ENCODE measurements at places on chromosomes 3 and 15.

- no peak for ATAC-seq
Measured at GRCh38 chr15:97140216-97140615, 809.7 kb downstream of the NR2F2 start.

DNA sequence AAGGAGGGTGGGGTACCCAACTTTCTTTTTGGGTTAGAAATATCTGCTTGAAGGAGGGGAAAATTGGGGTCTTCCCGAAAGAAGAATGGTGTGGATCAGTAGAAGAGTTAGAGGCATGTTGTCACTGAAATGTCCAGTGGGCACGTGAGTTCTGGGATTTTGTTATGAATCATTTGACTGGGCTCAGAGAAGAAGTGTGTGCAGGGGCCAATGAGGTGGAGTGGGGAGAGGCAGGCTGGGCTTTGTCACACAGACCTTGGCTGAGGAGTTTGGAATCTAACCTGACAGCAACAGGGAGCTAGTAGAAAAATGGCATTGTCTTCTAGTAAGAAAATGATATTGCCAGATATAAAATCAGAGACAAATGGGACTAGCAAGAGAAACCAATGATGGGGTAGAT, 436.8 kb downstream of the MFSD1 start:
- ATAC-seq = peak; percentile 68

DNA sequence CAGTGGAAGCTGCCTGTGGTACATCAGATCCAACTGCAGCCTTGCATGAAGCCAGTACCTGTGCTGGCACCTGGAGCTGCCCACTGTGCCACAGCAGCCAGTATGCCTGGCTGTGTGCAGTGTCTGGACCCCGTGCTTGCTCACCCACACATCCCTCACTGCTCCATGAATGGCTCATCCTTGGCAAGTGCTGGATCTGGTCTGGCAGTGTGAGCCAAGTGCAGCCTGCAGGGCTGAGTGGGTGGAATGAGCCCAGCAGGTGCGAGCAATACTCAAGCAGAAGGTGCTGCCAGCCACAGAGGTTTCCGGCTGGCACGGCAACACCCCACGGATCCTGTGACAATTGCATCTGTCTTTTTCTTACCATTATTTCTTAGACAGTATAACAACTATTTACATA, 488.2 kb upstream of the ROBO2 start:
- no peak for ATAC-seq

GRCh38 chr3:55074796-55075195, 146.9 kb upstream of the LRTM1 start:
- ATAC-seq = peak; percentile 28

- no peak for ATAC-seq
Measured at GRCh38 chr15:71802770-71803169, 7.6 kb upstream of the NR2E3 start.

DNA sequence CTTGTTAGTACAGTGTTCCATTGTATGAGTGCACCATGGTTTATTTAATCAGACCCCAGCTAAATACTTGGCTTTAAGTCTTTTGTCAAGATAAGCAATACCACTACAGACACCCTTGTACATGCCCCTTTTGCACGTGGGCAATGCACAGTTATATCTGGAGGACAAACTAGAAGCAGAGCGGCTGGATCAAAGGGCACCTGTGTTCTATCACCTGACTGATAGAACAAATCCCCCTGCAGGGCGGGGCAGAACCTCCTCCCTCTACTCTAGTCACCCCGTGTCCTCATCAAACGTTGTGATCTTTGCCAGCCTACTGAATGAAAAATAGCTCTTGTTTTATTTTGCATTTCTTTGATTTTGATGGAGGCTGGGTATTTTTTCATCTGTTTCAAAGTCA, 314.9 kb downstream of the TLE3 start:
- ATAC-seq = no peak

DNA sequence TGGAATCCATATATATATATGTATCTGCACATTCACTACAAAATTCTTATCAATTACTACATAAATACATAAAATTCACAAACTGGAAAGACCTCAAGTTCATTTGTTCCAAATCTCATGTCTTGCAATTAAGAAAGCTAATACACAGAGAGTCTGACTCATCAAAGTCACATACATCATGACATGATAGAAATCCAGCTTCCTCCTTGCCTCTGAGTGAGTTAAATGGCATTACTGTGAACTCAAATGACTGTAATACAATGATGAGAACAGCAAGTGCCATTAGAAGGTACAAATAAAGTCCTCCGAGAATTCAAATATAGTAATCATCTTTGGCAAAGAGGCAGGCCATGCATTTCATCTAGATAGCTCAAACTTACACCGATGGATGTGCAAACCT, 55.1 kb upstream of the AGTR1 start:
- ATAC-seq = no peak

- ATAC-seq = peak; percentile 4
Measured at GRCh38 chr3:58176827-58177489, 33.8 kb downstream of the DNASE1L3 start.

GRCh38 chr15:89458440-89458839, 37.9 kb downstream of the RHCG start:
- ATAC-seq = no peak

- ATAC-seq = no peak
Measured at GRCh38 chr3:54235998-54236397, 113.6 kb downstream of the CACNA2D3 start.

- ATAC-seq = peak; percentile 83
Measured at GRCh38 chr3:45055411-45056143, 29.5 kb downstream of the CLEC3B start.

DNA sequence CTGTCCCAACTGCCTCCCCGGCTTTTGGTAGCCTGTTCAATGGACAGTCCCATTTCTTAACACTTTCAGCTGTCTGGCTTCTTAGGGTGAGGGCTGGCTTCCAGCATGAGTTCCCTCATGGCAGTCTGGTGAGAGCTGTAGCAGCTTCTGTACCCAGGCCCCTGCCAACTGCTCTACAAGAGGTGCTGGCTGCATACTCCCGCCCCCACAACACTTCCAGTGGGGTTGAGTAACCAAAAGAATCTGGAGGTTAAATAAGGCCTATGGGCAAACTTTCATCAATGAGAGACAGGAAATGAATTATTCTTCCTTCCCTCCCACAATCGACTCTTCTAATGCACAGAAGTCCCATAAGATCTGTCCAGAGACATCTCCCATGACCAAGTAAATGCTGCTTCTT, 145.0 kb downstream of the NEK10 start:
- ATAC-seq = no peak

DNA sequence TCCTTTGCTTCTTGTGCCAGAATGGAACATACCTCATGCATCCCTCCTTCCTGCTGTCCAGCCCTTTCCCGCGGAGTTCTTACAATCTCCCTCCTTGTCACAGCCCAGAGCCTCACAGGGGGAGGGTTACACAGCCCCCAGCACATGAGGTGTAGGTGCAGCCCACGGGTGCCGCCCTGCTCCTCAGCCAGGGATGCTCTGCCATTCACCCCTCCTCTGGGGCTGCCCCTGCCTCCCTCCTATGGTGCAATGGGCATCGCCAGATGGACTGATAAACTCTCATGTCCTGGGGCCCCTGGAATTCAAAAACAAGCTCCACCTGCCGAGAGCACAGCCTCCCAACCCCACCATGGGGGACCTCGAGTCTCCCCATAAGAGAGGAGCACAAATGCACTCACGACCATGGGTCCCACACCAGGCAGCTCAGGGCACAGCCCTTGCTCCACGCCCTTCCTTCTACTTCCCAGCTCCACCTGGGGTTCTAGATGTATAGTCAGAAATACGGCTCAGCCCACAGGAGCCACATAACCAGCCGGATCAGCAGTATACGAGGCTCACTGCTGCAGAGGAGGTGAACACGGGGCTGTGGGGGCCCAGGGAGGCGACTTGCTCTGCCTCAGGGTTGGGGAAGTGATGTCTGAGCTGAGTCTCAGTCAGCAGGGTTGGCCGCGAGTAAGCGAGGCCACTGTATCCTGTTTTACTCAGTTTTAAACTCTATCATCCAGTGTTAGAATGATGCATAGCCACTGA, 269.7 kb upstream of the LYSMD4 start:
- no peak for ATAC-seq

DNA sequence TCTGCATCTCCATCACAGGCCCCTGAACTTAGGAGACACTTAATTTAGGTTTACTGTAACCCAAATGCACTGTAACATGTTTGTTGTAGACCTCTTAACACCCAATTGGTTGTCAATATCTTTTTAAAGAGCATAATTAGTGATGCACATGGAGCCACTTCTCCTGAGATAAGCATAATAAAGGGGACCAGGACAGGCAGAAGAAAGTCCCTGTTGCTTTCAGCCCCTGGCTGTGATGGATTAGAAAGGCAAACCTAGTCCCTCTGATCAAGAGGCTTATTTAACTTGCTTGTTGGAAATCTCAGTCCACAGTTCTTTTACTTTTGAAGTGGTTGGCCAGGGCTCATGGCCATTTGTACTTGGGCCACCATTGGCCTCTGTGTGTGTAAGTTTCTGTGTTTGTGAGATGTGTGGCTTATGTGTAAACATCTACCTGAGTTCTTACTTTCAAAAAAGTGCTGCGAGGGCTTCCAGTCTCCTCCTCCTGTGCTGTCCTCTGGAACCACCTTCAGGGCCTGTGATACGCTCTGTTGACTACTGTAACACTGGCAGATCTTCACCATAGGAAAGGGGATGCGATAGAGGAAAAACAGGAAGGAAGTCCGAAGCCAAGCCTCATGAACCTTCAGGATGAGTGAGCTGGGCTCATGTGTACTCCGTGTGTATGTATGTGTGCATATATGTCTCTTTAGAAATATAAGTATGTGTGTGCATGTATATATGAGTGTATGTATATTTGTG, 136.2 kb downstream of the EPHB1 start:
- no peak for ATAC-seq

DNA sequence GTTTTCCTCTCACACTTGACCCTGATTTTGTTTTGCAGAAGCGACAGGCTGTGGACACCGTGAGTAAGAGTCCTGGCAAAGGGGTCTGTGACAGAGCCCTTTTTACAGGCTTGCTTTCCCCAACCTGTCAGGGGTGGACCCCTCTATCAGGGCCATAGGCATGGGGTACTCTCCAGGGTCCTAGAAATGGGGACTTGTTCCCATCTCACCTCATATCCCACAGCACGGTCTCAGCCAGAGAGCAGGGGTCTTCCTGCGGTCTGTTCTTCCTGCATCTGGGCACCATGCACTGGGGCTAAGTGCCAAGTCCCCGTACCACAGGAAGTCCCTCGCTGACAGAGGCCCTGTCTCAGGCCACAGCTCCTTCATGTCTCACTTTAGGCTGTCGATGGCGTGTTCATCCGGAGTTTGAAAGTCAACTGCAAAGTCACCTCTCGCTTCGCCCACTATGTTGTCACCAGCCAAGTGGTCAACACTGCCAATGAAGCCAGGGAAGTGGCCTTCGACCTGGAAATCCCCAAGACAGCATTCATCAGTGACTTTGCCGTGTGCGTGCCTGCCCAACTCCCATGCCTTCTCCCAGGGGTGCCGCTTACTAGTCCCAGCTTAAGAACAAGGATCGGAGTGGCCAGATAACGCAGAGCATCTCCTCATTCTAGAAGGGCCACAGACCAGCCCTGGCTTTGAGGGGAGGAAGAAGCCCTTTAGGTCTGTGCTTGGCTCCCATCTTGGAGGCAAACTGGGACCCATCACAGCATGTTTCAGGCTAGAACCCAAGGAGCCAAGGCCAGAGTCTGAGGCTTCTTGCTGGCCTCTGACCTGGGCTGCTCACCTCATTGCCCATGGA, 783 bp downstream of the ITIH1 start:
- no peak for ATAC-seq

DNA sequence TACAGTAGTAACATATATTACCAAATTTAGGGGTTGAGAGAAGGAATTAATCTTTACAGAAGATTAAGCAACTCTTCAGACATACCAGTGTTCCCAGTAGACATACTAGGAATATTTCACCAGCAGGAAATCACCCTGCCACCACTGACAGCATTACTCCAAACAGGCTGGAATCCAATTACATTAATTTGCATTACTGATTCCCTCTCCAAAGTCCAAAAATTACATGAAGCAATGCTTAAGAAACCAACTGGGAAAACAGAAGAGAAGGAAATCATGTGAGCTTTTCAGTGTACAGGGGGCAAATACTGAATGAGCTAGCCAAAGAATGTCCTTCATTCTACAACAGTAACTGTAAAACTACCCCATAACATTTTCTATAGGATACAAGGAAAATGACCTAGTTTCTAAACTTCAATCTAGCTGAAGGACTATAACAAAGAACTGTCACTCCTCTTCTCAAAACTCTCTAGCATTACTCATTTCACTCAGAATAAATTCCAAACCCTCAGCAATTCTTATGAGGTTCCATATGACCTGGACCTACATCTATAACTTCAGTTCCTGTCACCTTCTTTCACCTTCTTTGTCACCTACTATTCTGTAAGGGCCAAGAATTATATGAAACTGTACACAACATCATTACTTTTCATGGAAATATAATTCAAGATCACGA, 72.7 kb downstream of the INO80 start:
- ATAC-seq = no peak

DNA sequence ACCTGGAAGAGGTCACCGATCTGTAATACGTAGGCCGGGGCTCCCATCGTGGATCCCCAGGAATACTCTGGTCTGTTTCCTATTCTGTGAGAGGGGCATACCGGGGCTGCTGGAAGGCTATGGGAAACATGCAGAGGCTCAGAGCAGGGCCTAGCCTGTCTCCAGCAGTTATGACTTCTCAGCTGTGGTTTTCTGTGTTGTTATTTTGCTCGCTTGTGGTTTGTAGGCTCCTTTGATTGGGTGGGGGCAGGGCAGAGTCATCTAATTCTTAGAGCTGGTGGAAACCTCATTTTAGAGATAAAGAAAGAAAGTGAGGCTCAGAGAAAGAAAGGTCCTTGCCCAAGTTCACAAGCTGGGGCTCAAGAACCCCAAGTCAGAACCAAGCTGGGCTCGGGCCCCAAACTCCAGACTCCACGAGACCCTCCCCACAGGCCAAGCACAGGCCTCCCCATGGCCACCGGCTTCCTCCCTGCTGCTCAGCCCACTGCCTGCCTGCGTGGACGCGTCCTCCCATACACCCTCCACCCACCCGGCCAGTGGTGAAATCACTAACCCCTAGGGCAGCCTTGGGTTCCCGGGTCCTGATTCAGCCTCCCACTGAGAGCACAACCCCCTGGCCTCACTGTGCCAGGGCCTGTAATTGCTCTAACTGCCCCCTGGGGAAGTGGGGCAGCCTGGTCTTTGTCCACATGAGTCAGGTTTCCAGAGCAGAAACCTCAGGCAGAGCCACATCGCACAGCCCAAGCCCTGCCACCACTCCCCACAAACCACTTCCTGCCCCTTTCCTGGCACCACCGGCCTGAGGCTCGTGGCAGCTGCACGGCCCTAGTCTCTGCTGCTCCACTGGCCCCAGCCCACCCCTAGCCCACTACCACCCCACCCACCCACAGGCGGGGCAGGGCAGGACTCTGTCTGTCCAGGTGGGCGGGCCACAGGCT, 270.8 kb downstream of the UACA start:
- peak; percentile 84 for ATAC-seq
